Activated CD4-positive, alpha-beta T cell treated with anti-CD3 and anti-CD28 coated beads, Interleukin-2, amount 10 ng/mL, durations not matched to agents 24 days and 14 days (primary cell): ENCODE measurements at places on chromosomes 7 and 10. TPM values are rescaled to one million over a fixed set of nuclear protein-coding genes. Genes with fewer than 3 reads are reported as not detected.

The CISD1 gene
- total RNA-seq: 62.6 and 64.2 TPM in 2 replicates

GRCh38 chr10:85810674-85811073 lies 555.9 kb downstream of the GRID1 start:
- DNase-seq: no peak
- no peaks in the 10 kb centered on the region for H3K27me3 ChIP-seq
- no peak overlapping the region for H3K4me3 ChIP-seq
- no peak overlapping the region for H3K27ac ChIP-seq
- no peaks in the 10 kb centered on the region for H3K4me1 ChIP-seq
- no peaks in the 10 kb centered on the region for H3K36me3 ChIP-seq

The DLX6 gene
- not detected in 2 replicates for total RNA-seq

DNA sequence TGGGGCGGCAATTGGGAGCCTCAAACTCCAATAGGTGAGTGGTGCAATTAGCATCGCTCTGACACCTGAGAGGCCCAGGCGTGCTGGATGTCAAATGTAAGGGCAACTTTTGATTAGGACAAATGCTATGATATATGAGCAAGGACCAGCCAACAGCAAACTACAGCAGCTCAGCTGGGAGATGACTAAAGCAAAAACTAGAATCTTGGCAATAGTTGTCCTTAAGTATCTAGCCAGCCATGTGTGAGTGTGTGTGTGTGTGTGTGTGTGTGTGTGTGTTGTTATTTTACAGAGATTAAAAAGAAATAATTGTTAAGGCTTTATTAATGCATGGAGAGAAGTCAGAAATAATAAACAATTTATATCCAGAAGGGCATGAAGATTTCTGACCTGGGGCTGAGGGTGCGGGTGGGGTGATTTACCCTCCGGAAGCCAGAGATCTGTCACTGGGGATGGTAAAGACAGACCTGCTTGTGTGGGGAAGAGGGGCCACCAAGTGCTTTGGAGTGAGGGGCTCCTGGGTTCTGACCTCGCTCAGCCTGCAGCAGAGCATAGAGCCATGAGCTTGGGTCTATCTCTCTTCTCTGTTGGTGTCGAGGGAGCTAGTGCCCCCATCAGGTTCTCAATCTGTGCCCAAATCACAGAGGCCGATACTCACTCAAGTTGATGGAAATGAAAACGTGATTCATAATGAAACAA lies 77.3 kb downstream of the EMX2 start:
- H3K27ac ChIP-seq: no peak overlapping the region
- no peak for DNase-seq
- peaks cover 15% of the 10 kb centered on the region for H3K27me3 ChIP-seq
- no peaks in the 10 kb centered on the region for H3K36me3 ChIP-seq
- no peak overlapping the region for H3K4me3 ChIP-seq
